Activated naive CD4-positive, alpha-beta T cell (primary cell): ENCODE measurements at places on chromosomes 5 and 9.

GRCh38 chr5:119174578-119175163 is 103.8 kb downstream of the DMXL1 start:
- DNase-seq: no peak

GRCh38 chr5:174550026-174550425 is 174.4 kb upstream of the MSX2 start:
- DNase-seq: no peak

DNA sequence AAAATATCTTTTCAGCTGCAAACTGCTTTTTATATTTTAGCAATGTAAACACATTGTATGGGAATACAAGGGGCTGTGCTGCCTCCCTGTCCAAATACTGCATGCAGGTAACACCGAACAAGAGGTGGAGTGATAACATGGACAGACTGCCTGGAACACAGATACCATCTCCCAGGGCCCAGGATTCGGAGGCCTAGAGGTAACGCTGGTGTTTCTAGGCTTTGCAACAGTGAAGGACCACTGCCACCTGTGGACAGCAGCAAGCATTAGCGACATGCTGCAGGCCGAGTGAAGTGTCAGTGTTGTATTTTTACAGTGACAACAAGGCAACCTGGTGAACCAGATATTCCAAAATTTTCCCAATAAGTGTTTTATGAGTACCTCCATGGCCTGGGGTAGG is 379.1 kb downstream of the DMRT2 start:
- no peak for DNase-seq

- no peak for DNase-seq
Measured at GRCh38 chr5:179150011-179150410, 89.8 kb downstream of the ZNF354C start.

DNA sequence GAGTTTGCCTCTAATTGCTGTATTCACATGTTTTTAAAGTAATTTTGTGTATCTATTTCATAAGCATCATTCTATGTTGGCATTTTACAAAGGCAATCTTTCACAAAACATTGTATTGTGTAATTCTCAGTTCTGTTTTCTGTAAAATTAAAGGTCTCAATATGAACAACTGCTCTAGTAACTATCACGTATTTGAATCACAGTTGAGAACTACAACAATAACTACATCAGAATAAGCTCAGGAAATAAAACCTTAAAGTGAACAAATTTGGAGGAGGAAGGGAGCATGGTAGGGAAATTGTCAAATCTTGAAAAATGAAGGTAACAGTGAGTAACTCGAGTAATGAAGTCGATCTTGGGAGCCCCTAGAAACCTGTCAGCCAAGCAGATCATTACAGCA is 22.5 kb upstream of the CAMK4 start:
- DNase-seq: no peak

DNA sequence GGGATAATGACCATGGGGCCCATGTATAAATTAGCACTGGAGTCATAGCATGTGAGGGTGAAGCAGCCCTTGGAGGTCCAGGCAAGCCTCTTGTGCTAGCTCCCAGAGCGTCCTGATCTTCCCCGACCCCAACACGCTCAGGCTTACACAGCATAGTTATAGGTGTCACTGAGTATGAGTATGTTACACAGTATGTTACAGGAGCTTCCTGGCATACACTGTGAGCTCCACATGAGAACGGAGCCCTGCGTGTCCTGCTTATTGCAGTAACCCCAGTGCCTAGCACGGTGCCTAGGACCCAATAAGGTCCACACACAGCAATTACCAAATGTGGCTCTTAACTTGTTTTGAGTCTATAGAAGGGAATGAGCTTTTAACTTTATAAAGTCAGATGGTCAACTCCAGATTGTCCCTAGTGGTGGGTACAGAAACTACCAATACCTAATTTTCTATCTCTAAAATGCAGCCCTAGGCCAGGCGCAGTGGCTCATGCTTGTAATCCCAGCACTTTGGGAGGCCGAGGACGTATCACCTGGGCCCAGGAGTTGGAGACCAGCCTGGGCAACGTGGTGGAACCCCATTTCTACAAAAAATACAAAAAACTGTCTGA is 64.1 kb downstream of the PLAC8L1 start:
- DNase-seq: no peak

DNA sequence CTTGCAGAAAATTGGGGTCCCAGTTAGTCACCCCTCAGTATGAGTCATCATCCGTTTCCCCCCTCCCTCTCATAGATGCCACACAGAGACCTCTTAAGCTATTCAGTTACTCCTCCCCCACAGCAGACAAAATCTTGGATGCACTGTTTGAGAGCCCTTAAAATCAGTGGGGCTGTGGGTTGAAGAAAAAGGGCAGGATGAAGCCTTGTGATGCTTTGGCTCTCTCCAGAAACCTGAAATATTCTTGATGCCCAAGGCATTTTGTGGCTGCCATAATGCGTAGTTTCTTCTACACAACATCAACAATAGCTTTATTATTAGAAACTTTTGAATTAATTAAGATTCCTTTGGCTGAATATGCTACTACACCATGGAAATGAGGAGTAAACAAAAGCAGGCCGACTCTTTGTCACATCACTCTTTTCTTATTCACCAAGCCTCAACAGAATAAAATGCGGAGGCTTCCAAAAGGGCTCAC is 133.8 kb downstream of the MRPS30 start:
- no peak for DNase-seq

DNA sequence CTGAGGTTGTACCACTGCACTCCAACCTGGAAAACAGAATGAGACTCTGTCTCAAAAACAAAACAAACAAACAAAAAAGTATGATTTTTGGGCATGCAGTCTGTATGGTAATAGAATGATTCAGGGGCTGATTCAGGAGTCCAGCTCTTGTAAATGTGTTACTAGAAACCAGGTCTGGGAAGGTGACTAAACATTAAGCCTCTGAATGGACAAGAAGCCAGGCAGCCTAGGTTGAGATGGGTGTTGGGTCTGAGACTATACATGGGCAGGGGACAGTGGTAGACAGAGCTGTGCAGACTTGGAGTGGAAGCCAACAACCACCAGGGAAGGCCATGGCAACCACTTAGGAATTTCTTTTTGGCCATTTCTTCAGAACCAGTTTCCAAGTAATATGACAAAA is 64.9 kb upstream of the TLE1 start:
- DNase-seq: no peak

DNA sequence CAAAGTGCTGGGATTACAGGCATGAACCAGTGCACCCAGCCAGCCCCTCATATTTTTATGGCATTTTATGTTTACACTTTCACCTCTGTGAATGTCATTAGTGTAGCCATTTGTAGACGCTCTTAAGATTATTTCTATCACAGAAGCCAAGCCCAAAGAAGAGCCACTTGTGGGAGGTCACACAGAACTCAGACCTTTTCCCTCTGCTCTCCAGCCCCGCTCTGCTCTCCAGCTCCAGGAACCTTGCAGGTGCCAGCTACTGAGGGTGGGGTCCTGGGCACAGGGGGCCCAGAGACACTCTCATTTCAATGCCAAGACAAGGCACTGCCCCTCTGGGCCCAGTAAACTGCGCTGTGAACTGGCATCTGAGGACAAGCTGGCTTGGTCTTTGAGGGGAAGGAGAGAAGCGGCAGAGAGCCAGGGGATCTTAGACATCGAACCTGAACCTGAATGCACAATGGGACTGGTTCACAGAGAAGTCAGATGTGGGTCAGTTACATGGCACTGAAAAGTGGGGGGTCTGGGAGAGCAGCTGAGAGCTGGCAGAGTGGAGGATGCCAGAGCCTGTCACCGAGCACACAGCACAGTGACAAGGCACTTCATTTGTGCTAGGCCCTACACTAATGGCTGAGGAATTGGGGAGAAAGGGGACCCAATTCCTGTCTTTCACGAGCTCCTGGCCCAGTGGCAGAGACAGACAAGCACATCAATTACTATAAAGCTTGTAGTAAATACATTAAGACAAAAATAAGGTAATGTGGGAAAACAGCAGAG is 16.7 kb downstream of the ANXA6 start:
- DNase-seq: no peak

DNA sequence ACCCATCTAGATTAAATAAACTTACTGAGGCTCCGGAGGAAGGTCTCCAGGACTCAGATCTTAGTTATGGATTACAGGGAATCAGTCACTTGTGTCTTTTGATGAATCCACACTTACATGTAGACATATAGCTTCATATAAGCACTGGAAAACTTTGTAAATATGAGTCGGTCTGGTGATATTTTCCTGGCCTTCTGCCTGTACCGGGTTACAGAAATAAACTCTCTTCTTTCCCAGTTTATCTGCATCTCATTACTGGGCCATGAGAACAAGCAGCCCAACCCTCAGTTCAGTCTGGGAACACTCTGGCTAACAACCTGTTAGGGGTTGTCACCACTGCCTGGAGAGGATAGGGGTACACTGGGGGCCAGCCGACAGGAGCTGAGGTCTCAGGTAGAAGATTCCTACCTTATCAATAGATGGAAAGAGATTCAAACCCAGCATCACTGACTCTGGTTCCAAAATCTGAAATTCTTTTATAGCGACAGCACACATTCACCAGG is 59.1 kb downstream of the THBS4 start:
- no peak for DNase-seq

DNA sequence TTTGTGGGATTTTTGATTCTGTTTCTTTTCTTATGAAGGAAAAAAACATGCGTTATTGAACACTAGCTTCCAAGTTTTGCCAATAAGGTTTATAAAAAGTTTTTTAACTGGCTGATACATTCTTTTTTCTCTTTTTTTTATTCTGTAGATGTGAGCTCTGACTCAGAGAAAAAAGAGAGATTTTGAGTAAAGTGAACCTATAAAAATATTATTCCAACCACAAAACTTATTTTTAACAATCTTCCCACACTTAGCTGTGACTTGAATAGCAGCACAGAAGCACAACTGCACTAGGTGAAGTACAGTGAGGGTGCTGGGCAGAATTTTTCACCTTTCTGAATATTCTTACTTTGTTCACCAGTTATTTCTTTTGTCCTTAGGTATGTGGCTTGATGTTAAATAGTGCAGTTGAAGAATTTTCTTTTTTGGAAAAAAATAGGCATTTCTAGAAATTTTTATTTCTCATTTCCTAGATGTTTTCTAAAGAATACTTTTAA is 41.6 kb downstream of the CHSY3 start:
- no peak for DNase-seq

GRCh38 chr5:43400082-43400481 is 12.1 kb downstream of the CCL28 start:
- DNase-seq: no peak

- no peak for DNase-seq
Measured at GRCh38 chr9:105690742-105691141, 3.6 kb upstream of the TMEM38B start.

DNA sequence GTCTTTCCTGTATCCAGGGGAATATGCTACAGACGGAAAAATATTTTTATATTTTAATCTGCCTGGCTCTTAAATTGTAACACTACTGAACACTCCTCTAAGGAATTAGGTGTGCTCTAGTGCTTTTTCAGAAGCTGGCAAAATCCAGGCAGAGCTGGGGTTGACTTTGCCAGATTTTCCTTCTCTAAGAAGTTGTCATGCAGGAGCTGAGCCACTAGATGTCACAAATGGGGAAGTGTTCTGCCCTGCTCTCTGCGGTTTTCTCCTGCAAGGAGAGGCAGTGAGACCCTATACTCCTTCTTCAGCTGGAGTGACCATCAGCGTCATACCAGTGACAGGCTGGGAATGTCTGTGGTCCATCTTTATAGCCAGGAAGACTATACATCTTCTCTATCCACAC is 112.5 kb downstream of the HAPLN1 start:
- no peak for DNase-seq

- DNase-seq: no peak
Measured at GRCh38 chr5:151662805-151663204, 23.9 kb downstream of the SPARC start.

GRCh38 chr9:83699615-83700014 is 8.1 kb downstream of the UBQLN1 start:
- DNase-seq: no peak

GRCh38 chr5:138438724-138439476 is at the start of gene REEP2:
Gene REEP2, plus strand, starts transcription at chr5:138439057. Its CDS starts 152 bp downstream, at chr5:138439209.
- no peak for DNase-seq

GRCh38 chr9:110799396-110799795 is 130.8 kb downstream of the MUSK start:
- no peak for DNase-seq

DNA sequence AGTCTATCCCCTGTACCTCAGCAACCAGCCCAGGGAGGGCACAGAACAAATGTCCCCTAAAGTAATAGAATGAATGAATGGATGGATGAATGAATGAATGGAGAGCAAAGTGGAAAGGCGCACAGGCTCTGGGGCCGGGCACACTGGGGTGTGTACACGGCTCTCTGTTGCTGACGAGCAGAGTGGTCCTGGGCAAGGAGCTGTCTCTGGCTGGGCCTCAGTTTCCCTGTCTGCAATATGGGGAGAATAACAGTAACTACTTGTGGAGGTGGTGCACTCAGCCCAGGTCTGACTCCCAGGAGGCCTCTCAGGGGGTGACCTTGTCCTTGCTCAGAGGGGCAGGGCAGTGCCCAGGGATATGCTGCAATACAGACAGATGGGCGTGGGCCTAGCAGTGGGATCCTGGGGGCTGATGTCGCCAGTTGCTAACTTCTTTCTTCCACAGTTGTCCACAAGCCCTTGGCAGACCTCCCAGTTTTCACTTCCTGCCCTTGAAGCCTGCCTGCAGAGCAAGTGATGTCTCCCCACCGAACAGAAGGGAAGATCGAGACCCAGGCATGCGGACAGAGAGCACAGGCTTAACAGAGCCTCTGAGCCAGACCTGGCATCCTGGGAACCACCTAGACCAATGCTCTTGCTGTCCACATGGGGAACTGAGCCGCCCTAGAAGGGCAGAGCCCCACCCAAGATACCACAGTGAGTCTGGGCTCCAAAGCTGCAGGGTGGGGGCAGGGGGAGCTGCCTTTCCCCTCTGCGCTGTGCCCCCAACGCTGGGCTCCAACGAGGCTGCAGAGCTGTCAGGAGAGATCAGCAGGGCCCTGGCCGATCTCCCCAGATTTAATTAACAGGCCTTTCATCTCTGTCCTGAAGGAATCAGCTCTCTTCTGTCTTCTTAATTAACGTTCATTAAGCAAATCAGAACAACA is 13.6 kb upstream of the LAMC3 start:
- DNase-seq: no peak

GRCh38 chr9:36991516-36992134 is 42.4 kb downstream of the PAX5 start:
- DNase-seq: no peak

GRCh38 chr5:81165493-81166119 is 67.5 kb upstream of the CKMT2 start:
- no peak for DNase-seq

- no peak for DNase-seq
Measured at GRCh38 chr5:78405829-78406750, 45.7 kb downstream of the SCAMP1 start.
